ENCODE measurements at places on chromosomes 2 and 18.

- peak; percentile 65 for DNase-seq
- H3K36me3 ChIP-seq: peaks cover 9% of the 10 kb centered on the region
- H3K27ac ChIP-seq: no peak overlapping the region
- H3K27me3 ChIP-seq: no peaks in the 10 kb centered on the region
- H3K4me3 ChIP-seq: no peak overlapping the region
Measured at GRCh38 chr18:79901665-79902064, 49.8 kb downstream of the SLC66A2 start.

GRCh38 chr2:229714736-229715541 lies 584 bp upstream of the DNER start:
- no peaks in the 10 kb centered on the region for H3K4me1 ChIP-seq
- DNase-seq: peak; percentile 98
- peak overlapping the region; percentile 47 for H3K4me3 ChIP-seq
- H3K27ac ChIP-seq: no peak overlapping the region

DNA sequence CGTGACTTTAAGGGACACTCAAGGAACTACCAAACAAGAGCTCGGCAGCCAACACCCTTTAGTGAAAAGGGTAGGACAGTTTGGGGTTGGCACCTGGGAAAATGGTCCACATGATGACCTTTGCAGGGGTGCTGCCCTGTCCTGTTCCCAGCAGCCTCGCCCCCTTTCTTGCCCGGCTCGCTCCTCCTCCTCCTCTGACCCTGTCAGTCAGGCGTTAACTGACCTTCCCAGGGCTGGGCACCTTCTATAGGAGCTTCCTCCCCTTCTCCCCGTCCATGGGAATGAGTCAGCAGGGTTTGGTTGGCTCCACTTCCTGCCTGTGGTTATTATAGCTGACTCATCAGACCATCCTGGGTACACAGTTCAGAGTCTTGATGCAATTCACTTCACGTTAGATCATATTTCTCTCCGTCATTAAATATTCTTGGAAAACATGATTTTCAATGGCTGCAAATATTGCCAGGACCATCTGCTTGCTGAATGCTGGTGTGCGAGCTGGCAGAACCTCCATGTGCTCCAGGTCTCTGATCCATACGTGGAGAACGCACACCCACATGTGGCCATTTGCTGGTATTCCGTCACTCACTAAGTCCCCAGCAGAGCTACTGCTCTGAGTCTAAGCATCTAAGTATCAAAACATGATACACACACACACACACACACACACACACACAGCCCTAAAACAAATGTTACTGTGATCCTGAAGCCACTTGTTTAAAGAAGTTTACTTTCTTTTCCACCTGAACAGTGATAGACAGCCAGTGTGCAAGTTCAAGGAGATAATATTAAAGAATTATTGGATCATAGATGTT lies 185.0 kb downstream of the ANAPC1 start:
- no peaks in the 10 kb centered on the region for H3K27me3 ChIP-seq
- peak overlapping the region; percentile 53 for H3K27ac ChIP-seq
- DNase-seq: peak; percentile 96
- H3K4me3 ChIP-seq: peak overlapping the region; percentile 45

GRCh38 chr2:144230033-144230432 lies 289.9 kb downstream of the ZEB2 start:
- H3K27me3 ChIP-seq: no peaks in the 10 kb centered on the region
- no peak for DNase-seq
- peak overlapping the region; percentile 40 for H3K27ac ChIP-seq
- H3K4me3 ChIP-seq: no peak overlapping the region
- peaks cover 12% of the 10 kb centered on the region for H3K4me1 ChIP-seq

DNA sequence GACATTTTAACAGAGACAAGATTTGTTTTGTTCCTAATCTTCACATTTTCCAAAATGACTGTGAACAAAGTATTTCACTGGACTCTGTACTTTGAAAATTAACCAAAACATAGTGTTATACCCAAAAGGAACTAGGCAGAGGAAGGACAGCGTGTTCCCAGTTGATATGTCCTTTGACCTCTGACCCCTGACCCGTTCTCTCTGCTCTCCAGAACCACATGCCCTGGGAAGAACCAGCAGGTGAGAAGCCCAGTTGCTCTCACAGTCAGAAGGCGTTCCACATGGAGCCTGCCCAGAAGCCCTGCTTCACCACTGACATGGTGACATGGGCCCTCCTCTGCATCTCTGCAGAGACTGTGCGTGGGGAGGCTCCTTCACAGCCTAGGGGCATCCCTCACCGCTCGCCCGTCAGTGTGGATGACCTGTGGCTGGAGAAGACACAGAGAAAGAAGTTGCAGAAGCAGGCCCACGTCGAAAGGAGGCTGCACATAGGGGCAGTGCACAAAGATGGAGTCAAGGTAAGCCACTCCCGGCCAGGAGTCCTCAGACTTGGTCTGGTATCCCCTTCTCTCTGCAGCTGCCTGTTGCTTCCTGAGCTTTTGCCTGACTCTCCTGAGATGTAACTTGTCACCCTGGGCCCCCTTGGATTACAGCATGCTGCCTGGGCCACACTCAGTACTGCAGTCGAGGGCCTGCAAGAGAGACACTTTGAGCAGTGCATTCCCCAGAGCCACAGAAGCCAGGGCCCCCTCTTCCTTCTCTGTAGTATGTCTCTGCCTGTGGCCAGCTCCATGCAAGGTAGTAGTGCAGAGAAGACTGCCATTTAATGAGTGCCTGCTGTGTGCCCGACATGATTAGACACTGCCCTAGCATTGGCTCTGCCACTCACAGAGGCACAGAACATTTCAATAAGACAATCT lies 94.3 kb downstream of the ARHGEF4 start:
- no peaks in the 10 kb centered on the region for H3K36me3 ChIP-seq
- DNase-seq: no peak
- no peak overlapping the region for H3K27ac ChIP-seq

DNA sequence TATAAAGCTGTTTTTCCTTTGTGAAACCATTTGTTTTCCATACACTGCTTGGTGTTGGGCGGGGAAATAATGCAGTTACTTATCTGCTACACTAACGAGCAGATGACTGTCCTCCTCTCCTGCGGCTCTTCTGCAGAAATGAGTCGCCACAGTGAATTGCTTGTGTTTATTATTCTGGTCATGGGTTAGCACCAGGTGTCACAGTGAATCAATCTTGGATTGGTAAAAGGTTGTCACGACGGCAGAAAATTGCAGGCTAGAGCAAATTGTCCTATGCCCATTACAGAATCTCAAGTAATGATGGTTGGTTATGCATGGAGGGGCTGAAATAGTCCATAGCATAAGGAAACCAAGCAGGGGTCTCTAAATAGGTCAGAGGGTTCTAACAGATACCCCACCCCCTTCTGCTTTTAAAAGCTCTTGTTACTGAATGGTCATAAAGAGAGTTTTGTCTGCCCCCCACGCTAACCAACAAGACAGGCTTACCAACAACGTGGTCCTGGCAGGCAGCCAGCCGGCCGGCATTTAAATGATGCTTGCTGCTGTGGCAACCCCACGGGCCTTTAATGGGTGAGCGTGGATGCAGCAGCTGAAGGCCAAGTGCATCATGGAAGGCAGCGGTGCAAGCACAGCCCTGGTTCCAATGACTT lies 29.5 kb downstream of the RAB31 start:
- no peak overlapping the region for H3K27ac ChIP-seq
- no peaks in the 10 kb centered on the region for H3K27me3 ChIP-seq
- H3K36me3 ChIP-seq: peaks cover 11% of the 10 kb centered on the region
- no peak for DNase-seq
- H3K4me1 ChIP-seq: peaks cover 32% of the 10 kb centered on the region

DNA sequence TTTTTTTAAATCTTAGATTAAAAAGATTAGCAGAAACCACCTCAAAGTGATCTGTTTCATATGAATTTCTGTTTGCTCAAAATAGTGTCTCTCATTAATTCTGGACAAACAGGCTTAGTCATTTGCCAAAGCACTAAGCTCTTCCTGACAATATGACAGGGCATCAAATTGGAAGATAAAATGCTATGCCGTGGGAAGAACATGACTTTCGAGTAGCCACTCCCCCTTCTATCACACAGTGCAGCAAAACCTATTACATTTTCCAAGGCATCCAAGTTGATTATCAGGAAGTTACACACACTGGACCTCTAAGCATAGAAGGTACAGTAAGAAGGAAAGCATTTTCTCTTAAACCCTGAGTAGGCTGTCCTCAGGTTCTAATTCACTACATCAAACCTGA lies 89.5 kb downstream of the STK39 start:
- H3K4me1 ChIP-seq: peaks cover 7% of the 10 kb centered on the region
- DNase-seq: no peak
- no peak overlapping the region for H3K4me3 ChIP-seq
- H3K27ac ChIP-seq: no peak overlapping the region
- no peaks in the 10 kb centered on the region for H3K27me3 ChIP-seq

DNA sequence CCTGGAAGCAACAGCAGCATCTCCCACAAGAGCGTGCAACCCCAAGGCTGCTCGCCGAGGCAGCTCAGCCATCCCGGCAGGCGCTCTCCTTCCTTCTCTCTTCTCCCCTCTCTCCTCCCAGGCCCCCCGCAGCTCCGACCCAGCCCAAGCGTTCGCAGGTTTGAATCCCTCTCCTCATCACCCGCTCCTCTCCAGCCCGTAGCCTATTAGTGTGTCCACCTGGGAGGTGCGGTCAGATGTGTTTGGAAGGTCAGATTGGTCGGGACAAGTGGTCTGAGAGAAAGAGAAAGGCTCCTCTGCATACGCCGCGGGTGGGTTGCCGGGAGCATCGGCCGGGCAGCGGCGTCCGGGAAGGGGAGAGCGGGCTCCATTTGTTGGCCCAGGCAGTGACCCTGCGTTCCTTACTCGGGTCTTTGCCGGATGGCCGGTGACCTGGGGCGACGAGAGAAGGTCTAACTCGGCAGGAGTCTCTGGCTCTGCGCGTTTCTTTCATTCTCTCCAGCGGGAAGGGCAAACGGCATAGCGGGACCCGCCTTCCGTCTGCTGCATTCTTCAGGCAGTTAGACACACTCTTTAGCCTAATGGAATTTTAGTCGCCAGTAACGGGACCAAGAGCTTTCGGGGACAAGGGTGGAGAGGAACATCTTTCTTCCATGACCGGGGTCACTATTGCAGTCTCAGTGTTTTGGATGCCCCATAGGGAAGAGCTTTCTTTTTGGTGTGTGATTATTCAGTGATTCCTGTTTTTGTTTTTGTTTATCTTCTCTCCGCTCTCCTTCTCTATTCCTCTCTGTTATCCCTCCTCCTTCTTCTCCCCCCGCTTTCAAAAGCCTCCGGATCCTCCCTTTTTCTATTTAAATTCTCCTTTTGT lies 1.1 kb upstream of the TMEFF2 start:
- H3K27ac ChIP-seq: no peak overlapping the region
- peak; percentile 80 for DNase-seq
- H3K36me3 ChIP-seq: no peaks in the 10 kb centered on the region
- peaks cover 21% of the 10 kb centered on the region for H3K4me1 ChIP-seq
- peaks cover 89% of the 10 kb centered on the region for H3K27me3 ChIP-seq

DNA sequence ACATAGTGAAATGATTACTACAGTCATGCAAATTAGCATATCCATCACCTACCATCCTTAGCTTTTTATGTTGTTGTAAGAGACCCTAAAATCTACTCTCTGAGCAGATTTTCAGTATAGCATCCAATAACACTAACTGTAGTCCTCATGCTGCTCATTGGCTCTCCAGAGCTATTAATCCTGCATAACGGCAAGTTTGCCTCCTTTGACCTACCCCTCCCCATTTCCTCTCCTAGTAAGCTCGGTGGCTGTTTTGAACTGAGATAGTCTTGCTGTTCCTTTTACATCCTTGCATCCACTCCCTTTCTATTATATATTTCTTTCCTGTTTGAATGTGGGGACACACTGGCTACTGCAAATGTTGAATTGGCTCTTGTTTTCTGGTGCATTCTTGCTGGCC lies 481.5 kb downstream of the TSN start:
- no peak overlapping the region for H3K27ac ChIP-seq
- H3K4me1 ChIP-seq: peaks cover 3% of the 10 kb centered on the region
- no peaks in the 10 kb centered on the region for H3K36me3 ChIP-seq
- no peaks in the 10 kb centered on the region for H3K27me3 ChIP-seq
- DNase-seq: no peak
- H3K4me3 ChIP-seq: no peak overlapping the region

GRCh38 chr2:119744335-119744939 lies 15.3 kb upstream of the PTPN4 start:
- H3K27me3 ChIP-seq: peaks cover 3% of the 10 kb centered on the region
- no peak overlapping the region for H3K27ac ChIP-seq
- H3K4me1 ChIP-seq: peaks cover 19% of the 10 kb centered on the region
- H3K36me3 ChIP-seq: no peaks in the 10 kb centered on the region

Data from osteoblast (primary cell).